Fibroblast of skin of left biceps (primary cell): ENCODE measurements at places on chromosomes 6 and 20.

DNA sequence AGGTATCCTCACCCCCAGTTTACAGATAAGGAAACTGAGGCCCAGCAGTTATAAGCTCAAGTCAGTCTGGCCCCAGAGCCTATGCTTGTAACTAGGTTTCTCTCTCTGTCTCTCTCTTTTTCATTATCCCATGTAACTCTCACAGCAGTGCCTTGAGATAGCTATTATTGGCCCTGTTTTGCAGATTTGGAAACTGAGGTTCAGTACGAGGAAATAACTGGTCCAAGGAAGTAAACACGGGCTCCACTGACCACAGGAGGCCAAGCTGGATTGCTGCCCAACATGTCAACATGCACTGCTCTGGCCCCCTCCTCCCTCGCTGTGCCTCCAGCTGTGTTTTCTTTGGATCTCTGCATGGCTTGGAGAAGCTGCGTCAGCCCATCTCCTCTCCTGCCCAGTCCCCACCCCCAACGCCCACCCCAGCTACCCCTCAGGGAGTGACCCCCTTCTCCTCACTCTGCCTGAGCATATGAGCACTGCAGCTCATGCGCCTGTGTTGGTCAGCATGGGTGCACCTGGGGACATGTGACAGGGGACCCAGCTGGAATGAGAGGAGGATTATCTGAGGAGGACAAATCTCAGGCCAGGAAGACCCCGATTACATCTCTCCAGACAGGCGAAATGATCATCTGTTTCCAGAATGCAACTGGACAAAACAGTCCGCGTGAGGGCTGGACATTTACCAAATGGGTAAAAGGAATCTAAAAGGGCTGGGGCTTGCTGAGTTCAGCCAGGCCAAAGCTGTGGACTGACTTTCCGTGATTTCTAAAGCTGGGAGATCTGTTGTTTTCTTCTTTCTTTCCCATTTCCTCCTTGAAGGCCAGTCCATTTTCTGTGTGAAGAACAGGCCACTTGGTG lies 7.8 kb upstream of the PLTP start:
- no peak for DNase-seq

GRCh38 chr6:45586216-45587171 lies 208.8 kb upstream of the SUPT3H start:
- no peak for DNase-seq

GRCh38 chr6:2844008-2844407 lies 2.3 kb upstream of the SERPINB1 start:
- no peak for DNase-seq

DNA sequence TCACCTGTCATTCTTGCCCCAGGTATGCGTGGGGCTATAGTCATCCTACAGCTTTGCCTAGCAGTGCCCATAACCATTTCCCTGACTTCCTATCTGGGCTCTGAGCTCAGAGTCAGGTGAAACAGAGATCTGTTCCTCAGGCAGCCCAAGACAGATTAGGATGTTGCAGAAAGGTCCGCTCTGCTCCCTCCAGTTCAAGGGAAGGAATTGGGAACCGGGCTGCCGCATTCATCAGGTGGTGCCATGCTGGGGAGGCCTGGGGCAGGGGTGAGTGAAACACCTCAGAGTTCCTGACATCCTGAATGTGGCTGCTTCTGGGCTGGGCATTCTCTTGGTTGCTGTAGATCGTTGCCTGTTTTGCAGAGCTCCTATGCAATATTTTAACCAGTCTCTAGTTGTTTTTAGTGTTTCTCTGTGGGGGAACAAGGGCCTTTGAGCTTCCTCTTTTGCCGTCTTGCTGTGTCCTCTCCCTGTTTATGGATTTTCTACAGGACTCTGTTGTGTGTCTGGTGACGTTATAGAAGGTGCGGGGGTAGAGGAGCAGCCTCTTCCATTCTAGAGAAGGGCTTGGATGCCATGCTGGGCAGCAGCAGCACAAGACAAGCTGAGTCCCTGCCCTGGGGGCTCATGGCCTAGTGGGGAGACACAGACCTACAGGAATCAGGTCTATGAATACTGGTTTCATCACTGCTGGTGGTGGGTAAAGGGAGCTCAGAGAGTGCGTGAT lies 9.2 kb downstream of the ENTPD6 start:
- DNase-seq = no peak

GRCh38 chr20:46332373-46333160 lies 24.3 kb upstream of the CDH22 start:
- no peak for DNase-seq

- no peak for DNase-seq
Measured at GRCh38 chr6:7309050-7309449, 3.9 kb downstream of the SSR1 start.
